Uterus (tissue), 4 donors: ENCODE measurements at places on chromosomes 2 and 18. TPM values are rescaled to one million over a fixed set of nuclear protein-coding genes. Genes with fewer than 3 reads are reported as not detected.

GRCh38 chr2:122565364-122565763, 809.9 kb downstream of the TSN start:
- no peaks in the 10 kb centered on the region for H3K27me3 ChIP-seq
- no peak overlapping the region for H3K27ac ChIP-seq
- no peak overlapping the region for H3K4me3 ChIP-seq
- no peaks in the 10 kb centered on the region for H3K4me1 ChIP-seq

GRCh38 chr2:118065921-118066511, 22.3 kb upstream of the INSIG2 start:
- no peak overlapping the region for H3K27ac ChIP-seq
- H3K27me3 ChIP-seq, result no peaks in the 10 kb centered on the region
- no peaks in the 10 kb centered on the region for H3K4me1 ChIP-seq
- DNase-seq, result no peak
- no peak overlapping the region for H3K4me3 ChIP-seq

GRCh38 chr18:4765401-4765800, 310.3 kb upstream of the DLGAP1 start:
- no peak overlapping the region for H3K4me3 ChIP-seq
- H3K4me1 ChIP-seq, result no peaks in the 10 kb centered on the region
- no peaks in the 10 kb centered on the region for H3K36me3 ChIP-seq
- H3K27me3 ChIP-seq, result no peaks in the 10 kb centered on the region

GRCh38 chr2:171592036-171592555, 69.8 kb downstream of the CYBRD1 start:
- H3K36me3 ChIP-seq, result no peaks in the 10 kb centered on the region
- H3K4me3 ChIP-seq, result no peak overlapping the region
- no peaks in the 10 kb centered on the region for H3K27me3 ChIP-seq
- H3K27ac ChIP-seq, result no peak overlapping the region

GRCh38 chr2:28129955-28130695, 239.6 kb downstream of the BABAM2 start:
- no peak overlapping the region for H3K27ac ChIP-seq
- no peaks in the 10 kb centered on the region for H3K36me3 ChIP-seq
- no peaks in the 10 kb centered on the region for H3K27me3 ChIP-seq
- DNase-seq, result no peak

STPG4 gene
- not detected for total RNA-seq

IL37 gene
- total RNA-seq, result not detected
